Stomach (tissue), 19 donors: ENCODE measurements at places on chromosomes 5 and 9. TPM values are rescaled to one million over a fixed set of nuclear protein-coding genes. Genes with fewer than 3 reads are reported as not detected.

Gene TTC16
- not detected for total RNA-seq

Gene GRIN1
- 0.55 TPM for total RNA-seq

Gene MAMDC2
- 42.4 TPM for total RNA-seq

Gene NUTM2F
- total RNA-seq, result not detected

Gene BTNL9
- total RNA-seq, result 12.7 TPM

Gene HTR1A
- total RNA-seq, result not detected
